ENCODE measurements at places on chromosomes 7 and 10.

- no peak for DNase-seq
These were observed 52.5 kb downstream of the DGKB start for GRCh38 chr7:14850039-14850438.

GRCh38 chr7:42574685-42575084 is 337.2 kb downstream of the C7orf25 start:
- DNase-seq: no peak

DNA sequence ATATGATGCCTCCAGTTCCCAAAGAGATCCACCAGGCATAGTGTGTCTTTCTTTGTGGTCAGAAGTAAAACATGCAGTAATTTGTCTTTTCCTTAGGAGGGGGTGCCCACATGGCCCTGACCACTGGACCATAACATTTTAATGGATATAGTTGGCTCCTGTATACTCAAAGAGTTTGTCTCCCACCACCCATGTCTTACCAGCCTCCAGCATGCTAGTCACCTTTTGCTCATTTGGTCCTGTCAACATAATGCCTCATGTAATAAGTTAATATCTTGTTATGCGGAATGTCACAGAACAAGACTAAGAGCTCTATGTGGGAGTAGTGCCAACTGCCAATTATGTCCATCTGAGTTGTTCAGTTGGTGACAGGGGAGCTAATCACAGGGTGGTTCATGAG is 83.4 kb upstream of the IFRD1 start:
- DNase-seq: no peak

DNA sequence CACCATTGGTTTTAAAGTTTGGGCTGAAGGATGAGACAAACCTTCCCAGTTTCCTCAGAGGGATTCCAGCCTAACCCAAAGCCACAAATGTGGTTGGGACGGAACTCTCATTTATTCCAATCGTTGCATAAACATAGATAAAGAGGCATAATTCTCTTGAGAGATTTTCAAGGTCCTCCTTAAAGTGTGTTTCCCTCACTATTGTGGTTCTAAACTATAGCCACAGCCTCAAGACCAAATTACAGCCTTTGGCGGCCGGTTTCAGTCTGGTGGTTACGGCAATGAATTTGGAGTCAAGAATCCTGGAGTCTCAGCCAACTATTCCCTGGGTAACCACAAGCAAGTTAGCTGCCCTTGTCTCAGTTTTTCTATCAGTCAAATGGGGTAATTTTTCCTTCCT is 42.6 kb downstream of the SEM1 start:
- DNase-seq: no peak

- no peak for DNase-seq
These were observed 8.6 kb upstream of the NKX2-3 start for GRCh38 chr10:99524050-99524666.

GRCh38 chr10:80266513-80266863 is 23.0 kb downstream of the MAT1A start:
- DNase-seq: no peak

GRCh38 chr7:107201795-107202450 is 33.1 kb downstream of the HBP1 start:
- peak; percentile 17 for DNase-seq

GRCh38 chr7:140517546-140518369 is 38.5 kb upstream of the MKRN1 start:
- DNase-seq: peak; percentile 89

GRCh38 chr10:86958901-86959736 is 720 bp downstream of the SNCG start:
- no peak for DNase-seq

DNA sequence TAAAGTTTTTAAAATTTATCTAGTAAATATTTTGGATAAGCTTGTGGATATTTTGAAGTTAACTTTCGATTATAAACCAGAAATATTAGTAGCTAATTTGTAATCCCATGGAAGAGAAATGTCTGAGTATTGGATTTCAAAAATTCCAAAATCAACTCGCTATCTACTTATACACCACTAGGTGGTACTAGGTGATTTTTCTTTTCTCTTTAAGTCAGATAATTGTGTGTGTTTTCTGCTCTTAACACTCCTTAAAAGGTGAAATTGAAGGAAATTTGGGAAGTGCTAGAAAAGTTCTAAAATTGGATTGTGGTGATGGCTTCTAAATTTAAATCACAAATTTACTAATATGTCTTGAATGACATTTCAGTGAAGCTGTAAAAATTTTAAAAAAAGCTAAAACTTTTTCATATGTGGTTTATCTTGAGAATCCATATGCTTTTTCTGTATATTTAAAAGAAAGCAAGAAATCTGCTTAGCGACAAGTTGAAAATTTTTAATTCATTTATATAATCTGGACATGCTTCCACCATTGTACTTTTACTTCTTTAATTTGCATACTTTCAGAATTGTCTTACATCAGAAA is 90.2 kb downstream of the IPMK start:
- DNase-seq: no peak

GRCh38 chr10:131547129-131547799 is 235.7 kb upstream of the TCERG1L start:
- no peak for DNase-seq

- no peak for DNase-seq
These were observed 3.8 kb downstream of the ZYX start for GRCh38 chr7:143384661-143385631.

DNA sequence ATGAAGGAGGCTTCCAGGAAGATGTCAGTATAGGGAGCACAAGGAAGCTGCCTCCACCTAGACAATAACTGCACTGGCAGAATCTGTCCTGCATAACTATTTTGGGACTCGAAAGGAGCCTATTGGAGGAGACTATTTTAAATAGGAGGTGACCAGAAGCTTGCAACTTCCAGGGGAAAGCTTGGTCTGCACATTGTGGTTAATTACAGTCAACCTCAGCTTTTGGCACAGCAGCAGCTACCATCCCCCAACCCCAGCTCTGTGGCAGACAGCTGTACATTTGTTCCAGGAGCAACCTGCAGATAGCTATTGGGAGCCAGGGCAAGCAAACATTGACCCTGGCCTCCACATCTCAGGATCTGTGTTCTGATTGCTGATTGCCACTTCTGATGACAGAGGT is 46.3 kb upstream of the NANOS1 start:
- no peak for DNase-seq

DNA sequence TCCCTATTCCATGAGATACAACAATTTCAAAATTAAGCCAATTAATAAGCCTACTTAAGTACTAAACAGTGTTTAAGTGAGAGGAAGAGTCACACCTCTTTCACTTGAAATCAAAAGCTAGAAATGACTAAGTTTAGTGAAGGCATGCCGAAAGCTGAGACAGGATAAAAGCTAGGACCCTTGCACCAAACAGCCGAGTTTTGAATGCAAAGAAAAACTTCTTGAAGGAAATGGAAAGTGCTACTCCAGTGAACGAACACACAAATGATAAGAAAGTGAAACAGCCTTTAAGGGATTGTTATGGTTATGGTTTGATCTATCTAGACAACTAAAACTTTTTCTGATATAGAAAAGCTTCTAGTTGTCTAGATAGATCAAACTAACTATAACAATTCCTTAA is 135.4 kb upstream of the KMT2E start:
- no peak for DNase-seq

DNA sequence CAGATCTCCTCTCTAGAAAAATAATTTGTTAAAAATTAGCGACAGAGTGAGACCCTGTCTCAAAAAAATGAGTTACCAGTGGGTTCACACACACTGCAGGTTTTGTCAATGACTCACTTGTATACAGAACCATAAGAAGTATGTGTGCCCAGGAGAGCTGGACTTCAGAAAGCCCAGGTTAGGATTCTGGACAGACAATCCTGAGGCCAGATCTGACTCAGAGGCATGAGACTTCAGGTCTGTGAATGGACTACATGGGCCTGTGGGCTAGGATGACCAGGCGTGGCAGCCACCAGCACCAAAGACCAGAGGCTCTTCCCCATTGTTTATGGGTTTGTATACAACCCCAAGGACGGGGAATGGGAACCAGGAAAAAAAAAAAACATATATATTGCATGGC is 9.3 kb upstream of the ZNF438 start:
- no peak for DNase-seq

DNA sequence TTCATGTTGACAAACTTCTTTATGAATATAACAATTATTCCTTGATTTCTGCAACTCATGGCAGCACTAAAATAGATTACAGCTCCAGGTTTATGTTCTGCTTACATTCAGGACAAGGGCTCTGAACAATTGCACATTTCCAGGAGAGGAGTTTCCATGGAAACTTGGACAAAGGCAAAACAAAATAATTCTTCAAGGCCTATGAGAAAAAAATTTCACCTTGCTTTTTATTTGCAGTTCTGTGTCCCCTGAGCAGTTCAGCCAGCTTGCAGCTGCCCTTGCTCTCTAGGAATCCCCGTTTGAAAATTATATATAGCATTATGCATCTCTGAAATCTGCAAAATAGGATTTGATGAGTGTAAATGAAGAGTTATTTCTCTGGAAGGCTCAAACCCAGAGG is 71.7 kb downstream of the ARL4A start:
- DNase-seq: no peak

DNA sequence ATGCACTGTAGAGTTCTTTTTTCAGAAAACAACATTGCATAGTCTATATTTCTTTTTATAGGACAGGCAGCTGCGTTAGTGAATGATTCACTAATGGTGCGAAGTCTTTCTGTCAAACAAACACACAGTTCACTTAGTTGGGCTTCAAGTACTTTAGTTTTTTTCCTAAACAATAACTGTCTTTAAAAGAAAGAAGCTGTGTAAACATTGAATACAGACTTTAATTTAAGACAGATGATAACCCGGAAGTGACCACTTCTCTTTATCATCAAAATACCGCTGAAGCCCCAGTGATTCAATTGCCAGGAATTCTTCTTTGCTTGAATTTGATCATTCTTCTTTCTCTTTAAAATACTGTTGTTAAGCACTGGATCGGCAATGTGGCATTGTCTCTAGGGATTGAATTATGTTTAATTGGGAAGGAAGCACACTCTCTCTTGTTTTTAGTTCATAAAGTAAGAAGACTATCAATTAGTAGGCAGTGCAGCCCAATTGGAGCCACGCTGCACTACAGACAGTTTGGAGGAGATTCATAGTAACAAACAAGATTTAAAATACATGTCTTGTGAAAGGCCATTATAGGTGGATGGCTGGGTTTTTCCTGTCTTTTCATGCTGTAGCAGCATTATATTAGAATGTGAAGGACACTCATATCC is 30.4 kb downstream of the CNTNAP2 start:
- DNase-seq: no peak

GRCh38 chr10:97450828-97451227 is 4.9 kb downstream of the ZDHHC16 start:
- no peak for DNase-seq

DNA sequence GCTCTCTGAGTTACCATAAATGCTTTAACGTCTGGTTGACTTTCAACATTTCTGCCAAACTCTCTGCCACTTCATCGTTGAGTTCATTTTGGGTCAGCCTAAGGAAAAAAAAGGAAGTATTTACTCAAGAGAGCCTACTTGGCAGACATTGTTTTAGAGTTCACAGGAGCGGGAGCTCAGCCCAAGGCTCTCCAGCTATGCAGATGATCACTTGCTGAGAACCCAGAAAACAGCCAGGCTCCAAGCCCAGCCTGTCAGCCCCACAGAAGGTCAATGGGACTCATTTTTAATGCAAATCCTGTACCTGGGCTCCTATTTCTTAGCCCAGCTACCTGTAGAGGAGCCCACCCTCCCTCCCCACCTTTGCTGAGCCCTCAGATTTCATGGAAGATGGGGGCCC is 45.5 kb downstream of the NOD1 start:
- peak; percentile 18 for DNase-seq

DNA sequence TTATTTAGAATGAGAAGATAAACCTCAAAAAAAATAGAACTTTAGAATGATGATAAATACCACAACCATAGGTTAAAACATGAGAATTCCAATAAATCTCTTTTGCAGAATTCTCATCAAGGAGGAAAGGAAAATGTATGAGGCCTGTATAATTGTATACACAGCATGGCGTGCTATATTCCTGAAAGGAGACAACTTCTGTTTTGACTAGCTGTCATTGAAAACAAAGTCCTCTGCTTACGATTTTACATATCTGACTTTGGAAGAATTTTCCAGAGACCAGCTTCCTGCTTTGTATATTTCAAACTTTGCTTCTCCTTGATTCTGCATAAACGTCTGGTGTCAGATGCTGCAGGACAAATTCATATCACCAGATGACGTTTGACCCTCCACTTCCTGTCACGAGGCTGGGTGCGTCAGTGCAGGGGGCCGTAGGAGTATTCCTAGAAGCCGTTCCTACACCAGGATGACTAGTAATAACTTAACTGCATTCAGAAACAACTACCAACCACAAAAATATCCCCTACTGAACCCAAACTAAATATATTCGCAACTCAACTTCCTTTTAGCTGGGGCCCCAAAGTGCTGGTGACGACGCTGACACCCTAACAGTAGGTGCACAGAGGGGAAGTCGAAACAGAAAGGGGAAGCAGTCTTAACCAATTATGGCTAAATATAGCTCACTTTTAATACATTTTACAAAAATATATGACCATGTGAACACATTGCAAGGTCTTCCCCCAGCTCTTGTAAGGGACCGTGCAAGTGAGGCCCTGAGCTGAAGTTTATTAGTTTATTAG is 178.6 kb upstream of the INHBA start:
- no peak for DNase-seq

GRCh38 chr7:2120251-2120660 is 112.5 kb downstream of the MAD1L1 start:
- DNase-seq: no peak

- DNase-seq: no peak
These were observed 145.2 kb downstream of the LYZL1 start for GRCh38 chr10:29434111-29434510.

- no peak for DNase-seq
These were observed 118.3 kb downstream of the KLF6 start for GRCh38 chr10:3666525-3667302.

DNA sequence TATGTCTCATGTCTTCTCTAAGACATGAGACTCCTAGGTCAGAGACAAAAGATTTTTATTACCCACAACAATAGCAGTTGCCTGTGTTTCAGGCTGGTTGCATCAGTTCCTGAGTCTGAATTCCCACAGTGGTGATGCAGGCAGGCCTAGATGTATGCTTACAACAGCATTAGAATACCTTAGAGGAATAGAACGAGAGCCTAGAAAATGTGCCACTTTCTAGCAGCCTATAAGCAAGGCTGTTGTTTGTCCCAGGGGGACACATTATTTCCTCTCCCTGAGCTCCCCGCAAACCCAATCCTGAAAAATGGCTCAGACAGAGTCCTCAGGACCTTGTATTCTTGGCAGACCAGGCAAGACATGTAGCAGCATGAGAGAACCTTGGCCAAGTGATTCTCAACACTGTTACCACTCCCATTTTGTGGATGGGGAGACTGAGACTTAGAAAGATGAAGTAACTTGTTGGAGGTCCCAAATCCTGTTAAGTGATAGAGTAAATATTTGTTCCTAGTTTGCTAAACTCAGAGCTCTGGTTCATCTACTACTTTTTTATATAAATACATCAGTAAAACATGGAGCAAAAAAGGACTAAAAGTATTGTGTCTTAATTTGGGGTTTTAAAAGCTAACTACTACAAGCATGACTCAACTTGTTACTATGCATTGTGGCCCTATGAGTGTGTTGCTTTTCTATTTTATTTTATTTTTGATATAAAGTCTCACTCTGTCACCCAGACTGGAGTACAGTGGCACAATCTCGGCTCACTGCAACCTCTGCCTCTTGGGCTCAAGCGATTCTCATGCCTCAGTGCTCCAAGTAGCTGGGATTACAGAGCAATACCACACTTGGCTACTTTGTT is 14.2 kb downstream of the VTI1A start:
- DNase-seq: no peak

- peak; percentile 86 for DNase-seq
These were observed 99.4 kb downstream of the CTBP2 start for GRCh38 chr10:125060826-125061556.

Measured in posterior cingulate gyrus (tissue), 11 donors.